ENCODE measurements at places on chromosomes 4 and X. TPM values are rescaled to one million over a fixed set of nuclear protein-coding genes. Genes with fewer than 3 reads are reported as not detected.

DNA sequence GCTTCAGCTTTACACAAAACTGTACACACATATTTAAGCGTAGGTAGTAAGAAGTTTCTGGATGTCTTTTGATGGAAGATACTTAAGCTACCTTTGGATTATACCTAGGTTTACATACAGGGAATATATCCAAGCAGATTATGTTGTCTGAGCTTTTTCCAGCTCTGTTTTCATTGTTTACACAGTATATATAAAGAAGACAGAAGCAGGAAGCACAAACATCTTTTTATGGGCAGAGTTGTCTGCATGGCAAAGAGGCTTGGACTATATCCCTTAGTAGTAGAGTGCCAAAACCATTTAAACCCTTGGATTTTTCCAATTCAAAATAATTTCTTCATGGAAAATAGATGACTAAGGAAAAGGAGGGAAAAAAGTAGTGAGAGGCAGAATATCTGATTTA lies 329.4 kb upstream of the AGA start:
- DNase-seq: no peak

GRCh38 chrX:12159799-12160198 lies 21.5 kb downstream of the FRMPD4 start:
- no peak for DNase-seq

- DNase-seq: no peak
Observed at GRCh38 chr4:1166509-1167243, 5.7 kb downstream of the SPON2 start.

GRCh38 chr4:176425035-176425434 lies 105.3 kb downstream of the SPCS3 start:
- no peak for DNase-seq

DNA sequence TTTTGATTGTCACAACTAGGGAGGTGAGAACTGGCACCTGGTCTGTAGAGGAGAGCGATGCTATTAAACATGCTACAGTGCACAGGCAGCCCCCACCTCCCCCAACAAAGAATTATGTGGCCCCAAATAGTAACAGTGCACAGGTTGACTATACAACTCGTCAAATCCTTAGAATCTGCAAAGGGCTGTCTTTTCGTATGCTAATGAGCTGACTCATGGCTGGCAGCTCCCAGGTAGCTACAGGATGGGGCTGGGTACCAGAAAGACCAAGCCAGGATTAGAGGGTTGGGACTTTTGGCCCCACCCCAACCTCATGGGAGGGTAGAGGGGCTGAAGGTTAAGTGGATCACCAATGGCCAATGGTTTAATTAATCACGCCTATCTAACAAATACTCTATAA lies 104.7 kb upstream of the SORBS2 start:
- no peak for DNase-seq

GRCh38 chr4:118967393-118967792 lies 78.7 kb downstream of the SYNPO2 start:
- no peak for DNase-seq

DNA sequence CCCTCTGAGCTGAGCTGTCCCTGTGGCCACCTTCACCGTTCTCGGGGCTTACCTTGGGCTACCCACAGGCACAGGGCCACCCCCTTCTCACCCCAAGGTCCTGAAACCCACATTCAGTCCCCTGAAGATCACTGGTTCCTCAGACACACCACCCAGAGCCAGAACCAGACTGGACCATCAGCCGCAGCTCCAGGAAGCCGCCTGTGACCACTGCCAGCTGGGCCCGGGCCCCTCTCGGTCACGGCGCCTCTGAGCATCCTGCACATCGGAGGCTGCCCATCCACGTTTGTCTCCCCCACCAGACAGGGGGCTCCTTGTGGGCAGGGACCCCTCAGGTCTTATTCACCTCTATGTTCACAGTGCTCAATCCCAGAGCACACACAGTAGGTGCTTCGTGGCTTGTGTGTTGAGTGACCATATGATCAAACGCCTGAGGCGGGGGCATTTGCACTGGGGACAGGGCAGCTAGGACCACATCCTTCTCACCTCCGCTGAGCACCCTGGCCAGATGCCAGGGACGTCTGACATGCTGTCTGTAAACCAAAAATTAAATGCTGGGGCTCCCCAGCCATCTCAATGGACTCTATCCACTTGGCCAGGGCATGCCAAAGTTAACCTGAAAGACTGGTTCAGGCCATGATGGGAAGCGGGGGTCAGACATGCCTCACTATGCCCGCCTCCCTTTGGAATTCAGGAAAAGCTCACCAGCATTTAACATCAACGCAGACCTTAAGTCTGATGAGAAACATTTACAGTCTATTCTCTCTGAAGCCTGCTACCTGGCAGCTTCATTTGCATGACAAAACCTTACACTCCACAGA lies 109.4 kb upstream of the AFAP1 start:
- no peak for DNase-seq

- no peak for DNase-seq
Observed at GRCh38 chrX:3142259-3143042, 101.2 kb downstream of the ARSF start.

DNA sequence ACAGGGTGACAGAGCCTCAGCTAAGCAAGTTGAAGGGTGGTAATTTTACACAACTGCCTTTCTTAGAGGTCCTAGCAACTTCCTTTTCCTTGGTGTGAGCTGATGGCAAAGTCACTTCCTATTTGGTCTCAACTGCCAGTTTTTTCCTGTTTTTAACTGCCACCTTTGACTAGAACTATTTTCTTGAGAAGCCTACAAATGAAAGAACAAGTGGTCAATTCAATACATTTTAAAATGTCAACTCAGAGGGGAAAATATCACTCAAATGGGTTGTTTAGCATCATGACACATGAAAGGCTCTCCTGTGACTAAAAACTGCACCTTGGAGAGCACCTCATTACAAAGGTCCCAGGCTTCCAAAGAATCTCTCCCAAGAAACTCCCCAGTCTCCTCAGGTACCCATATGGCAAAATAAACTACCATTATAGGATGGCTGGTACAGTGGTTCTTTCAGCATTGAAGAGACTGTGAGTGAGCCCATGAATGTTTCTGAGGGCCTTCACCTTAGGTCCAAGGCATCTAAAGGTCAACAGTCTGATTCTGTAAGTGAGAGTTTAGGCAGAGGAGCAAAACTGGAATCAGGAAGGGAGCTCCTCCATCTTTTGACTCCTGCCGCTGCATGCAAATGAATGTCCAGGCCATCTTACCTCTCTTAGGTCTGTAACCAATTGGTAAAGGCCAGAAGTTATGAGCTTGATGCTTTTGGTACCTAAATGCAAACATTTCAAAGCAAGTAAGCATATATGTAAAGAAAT lies 5.5 kb upstream of the STK26 start:
- no peak for DNase-seq

DNA sequence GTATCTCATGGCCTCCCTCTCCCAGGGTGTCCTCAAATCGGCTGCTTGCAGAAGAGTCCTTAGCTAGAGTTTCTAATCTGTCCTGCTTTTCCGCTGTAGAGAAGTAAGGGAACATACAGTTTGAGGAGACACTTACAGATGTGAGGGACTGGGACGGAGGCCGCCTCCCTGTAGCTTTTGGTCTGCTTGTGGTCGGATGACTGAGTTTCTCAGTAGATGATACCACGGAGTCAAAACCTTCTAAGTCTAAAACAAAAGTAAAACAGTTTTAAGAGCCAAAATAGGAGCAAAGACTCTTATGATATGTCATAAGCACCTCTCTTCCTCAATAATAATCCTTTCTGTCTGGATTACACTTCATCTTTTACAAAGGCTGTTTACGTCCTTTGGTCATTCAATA lies 34.5 kb upstream of the MAP3K15 start:
- no peak for DNase-seq

DNA sequence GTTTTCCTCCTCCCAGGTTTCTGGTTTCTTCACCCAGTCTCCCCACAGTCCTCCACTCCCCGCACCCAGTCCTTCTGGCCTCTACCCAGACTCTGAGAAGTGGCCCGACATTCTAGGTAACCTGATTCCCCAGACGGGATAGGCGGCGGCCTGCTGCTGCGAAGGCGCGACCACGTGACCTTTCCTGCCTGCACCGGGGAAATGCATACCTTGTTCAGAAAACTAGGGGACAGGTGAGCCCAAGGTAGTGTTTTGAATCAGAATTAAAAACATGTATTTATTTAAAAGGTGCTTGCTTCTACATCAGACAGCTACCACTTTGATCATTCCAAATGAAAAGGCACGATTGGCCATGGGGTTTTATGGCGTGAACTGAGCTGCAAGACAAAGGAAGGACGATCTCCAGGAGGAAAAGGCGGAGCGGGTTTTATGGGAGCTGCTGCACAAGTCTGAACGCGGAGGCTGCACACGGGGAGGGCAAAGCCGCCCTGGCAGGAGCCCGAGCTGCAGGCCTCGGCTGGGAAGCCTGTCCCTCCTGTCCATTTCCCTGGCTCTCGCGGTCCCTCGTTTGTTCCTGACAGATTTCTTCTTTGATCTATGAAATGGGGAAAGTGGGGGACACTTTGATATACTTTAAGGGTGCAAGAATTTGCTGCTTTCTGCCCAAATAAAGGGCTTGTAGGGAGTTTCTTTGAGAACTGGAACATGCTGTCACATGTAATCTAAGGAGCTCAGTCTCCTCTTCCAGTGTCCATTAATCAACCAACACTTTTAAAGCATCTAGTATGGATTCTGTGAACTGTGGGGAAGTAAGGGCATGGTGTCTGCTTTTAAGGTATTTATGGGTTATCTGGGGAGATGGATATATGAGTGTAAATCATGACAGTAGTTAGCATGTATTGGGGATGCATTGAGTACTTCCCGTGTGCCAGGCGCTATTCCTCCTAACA lies 150.9 kb downstream of the SPRY1 start:
- no peak for DNase-seq

GRCh38 chr4:125520258-125520990 lies 205.7 kb downstream of the FAT4 start:
- DNase-seq: no peak

DNA sequence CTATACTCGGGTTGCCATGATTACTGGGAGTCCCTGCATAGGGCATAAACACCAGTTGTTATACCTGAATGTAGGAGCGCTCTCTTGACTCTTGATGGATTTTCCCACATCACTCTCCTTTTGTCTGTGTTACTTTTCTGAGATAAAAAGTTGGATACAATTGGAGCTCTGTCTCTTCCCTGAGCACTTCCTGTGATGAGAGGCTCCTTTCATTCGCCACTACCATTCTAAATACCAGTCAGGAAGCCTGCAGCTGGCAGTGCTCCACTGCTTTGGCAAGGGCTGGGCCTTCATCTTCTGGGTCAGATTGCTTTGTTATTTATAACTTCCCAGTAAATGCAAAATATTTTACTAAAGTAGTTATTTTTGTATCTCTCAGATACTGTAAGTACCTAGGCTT lies 13.9 kb downstream of the TCEANC start:
- no peak for DNase-seq

GRCh38 chrX:51891821-51892551 lies 1.4 kb upstream of the MAGED1 start:
- DNase-seq: no peak

DNA sequence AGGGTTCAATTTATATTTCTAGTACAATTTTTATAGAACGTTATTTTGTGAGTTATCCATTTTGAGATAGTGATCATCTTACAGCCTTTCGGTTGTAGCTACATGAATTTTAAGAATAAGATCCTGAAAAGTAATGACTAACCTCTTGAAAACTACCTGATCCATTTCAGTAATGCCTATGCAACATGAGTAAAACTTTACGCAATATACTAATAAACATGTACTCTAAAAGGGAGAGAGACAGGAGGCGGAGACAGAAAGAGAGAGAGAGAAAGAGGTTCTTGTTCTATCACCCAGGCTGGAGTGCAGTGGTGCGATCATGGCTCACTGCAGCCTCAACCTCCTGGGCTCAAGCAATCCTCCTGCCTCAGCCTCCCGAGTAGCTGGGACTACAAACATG lies 816.1 kb downstream of the CCSER1 start:
- no peak for DNase-seq

DNA sequence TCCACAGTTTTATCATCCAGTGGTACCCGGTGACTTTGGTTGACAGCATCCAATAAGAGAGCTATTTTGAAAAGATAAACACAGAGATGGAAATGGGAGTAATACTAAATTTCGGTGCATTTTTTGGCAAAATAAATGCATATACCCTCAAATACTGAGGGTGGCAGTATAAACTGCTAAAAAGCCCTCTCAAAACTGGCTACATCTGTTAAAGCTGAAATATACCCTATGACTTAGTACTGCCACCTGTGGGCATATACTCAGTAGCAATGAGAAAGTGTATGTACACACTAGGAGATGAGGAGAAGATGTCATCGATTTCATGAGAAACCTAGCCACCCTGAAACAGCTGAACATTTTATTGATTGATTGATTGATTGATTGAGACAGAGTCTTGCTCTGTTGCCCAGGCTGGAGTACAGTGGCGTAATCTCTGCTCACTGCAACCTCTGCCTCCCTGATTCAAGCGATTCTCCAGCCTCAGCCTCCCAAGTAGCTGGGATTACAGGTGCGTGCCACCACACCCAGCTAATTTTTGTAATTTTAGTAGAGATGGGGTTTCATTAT lies 12.2 kb upstream of the TMEM128 start:
- no peak for DNase-seq

DNA sequence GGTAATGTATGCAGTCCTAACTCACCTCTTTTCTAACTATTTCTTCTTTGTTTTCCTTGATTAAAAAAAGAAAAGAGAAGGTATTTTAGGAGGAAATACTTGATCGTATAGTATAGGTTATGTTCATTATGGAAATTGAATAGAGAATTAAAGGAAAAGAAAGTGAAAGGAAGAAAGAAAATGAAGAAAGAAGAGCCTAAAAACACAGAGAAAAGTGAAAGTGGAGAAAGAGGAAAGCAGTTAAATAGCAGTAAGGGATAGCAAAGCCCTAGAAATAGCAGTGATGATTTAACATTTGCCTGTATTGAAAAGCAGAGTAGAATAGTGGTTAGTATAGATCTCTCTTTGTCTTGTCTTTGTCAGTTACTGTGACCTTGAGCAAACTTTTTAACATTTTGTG lies 37.0 kb downstream of the MRPL1 start:
- DNase-seq: no peak

DNA sequence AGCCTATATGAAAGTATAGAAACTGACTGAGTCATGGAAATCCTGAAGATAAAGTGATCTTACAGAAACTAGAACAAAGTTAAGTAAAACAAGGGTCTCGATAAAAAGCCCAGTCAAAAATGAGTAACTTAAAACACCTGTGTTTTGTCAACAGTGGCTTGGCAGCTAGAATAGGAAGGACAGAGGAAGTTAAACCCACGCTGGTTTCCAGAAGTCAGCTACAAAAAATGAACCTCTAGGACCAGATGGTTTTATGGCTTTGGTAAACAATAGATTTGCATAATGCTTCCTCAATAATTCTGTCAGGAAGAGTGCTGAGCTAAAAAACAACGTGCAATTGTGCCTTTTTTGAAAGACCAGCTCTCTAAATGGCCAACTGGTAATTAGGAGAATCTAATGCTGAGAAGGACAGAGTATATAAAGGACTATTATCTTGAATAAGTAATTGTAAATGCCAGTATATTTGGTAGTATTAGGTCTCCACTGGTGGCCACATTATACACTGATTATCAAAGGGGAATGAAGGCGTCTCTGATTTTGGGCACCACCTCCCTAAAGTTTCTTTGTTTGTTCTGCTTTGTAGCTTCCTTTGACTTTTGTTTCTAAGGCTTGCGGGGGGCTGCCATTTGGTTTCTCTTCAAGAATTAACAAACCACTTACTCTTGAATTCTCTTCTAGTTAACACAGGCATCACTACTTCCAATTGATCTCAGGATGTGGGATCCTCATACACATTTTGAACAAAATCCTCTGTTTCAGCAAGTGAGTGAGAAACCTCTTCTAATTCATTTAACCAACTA lies 72.2 kb upstream of the PPP3CA start:
- DNase-seq: no peak

ASMT gene
- total RNA-seq: 0.44 TPM

CHM gene
- 29.4 TPM for total RNA-seq

PAGE2B gene
- total RNA-seq: not detected

Data from neural crest cell (in vitro differentiated cells).